ENCODE measurements at places on chromosomes 5 and 9. TPM values are rescaled to one million over a fixed set of nuclear protein-coding genes. Genes with fewer than 3 reads are reported as not detected.

GRCh38 chr5:66144834-66145390, 812 bp downstream of the SREK1 start:
- DNase-seq: peak; percentile 89

- DNase-seq: no peak
These were observed 97.4 kb upstream of the FGF10 start for GRCh38 chr5:44486591-44486990.

DNA sequence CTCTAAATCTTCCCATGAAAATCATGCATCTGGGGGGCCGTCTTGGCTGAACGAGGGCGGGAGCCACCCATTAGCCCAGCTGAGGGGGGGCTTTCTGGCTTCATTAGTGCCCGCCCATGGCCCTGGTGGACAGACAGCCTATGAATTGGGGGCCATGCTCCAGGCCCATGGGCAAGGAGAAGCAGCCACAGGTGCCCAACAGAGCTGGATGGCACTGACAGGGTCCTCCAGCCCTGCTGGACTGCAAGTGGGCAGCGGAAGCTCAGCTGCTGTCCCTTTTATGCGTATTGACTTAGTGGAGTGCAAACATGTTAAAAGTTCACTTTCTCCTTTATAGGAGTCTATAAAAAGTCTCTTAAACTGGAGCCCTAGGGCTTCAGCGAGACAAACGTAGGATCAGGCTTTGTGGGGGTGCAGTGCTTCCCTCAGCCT, 75.3 kb downstream of the MACROH2A1 start:
- no peak for DNase-seq

DNA sequence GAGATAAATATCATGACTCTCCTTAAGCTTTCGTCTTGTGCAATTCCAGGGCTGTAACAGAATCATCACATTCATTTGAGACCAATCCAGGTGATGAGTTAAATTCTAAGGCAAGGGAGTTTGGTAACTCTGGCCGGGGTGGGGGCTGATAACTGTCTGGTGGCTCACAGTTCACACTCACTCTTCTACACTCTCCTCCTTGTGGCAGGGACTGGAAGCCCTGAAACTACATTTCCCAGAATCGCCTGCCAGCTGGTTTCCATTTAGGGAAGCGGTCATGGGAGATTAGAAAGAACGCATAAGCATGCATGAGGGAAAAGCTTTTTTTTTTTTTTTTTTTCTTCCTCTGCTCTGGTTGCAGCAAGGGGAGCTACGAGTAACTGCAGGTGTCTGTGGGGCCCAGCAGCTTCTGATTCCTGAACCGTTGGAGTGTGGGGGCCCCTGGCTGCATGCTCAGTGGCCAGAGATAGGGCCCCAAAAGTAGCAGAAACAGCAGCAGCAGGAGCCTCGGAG, 154.8 kb upstream of the TBC1D2 start:
- no peak for DNase-seq

DNA sequence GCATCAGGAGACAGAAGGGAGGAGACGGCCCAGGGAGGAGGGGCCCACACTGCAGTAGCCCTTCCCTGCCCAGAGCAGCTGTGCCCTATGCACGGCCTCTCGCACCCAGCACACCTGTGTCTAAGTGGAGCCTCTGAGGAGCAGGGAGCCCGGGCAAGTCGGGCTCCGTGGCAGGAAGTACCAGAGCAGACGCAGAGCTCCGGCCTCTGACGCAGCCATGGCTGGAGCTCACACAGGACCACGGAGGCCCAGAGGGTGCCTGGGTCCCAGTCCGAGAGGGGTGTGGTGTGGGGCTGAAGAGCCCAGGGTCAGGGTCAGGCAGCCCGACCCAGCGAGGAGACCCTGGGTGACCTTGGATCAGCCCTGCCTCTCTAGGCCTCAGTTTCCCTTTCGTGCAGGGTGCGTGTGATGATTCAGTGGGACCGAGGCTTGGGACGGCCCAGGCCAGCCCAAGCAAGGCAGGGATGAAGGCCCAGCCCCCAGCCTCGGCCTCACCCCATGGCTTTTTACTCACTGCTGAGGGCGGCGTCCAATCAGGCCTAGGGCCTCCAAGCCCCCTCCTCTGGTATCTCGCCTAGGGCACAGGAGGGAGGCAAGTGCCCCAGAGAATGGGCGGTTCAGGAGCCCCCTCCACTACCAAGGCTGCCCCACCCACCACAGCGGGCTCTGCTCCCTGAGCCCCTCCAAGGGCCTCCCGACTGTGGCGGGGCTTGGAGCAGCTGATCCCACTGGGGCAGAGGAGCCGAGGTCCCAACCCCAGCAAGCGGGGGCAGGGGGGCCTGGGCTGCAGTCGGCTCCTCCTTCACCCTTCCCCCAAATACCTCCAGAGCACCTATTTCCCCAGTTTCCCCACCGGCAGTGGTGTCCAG, 4.3 kb upstream of the AGPAT2 start:
- DNase-seq: no peak

DBH gene
- total RNA-seq: 12.0 TPM

All from vagina (tissue), 2 donors.